A549 treated with CORT108297 at 1 μM for 4 hours (cell line): ENCODE measurements at places on chromosomes 1 and 21. TPM values are rescaled to one million over a fixed set of nuclear protein-coding genes. Genes with fewer than 3 reads are reported as not detected.

GJB4 gene
- total RNA-seq = 0.07 to 0.13 TPM (median 0.10 TPM) in 4 of 5 replicates, not detected in the other

CYYR1 gene
- total RNA-seq = not detected in 5 replicates

ANGPTL1 gene
- 0.09 TPM in 1 of 5 replicates, not detected in the others for total RNA-seq

S100A7A gene
- total RNA-seq = not detected in 5 replicates

SLC45A1 gene
- 3.2 to 6.1 TPM (median 5.1 TPM) in 5 replicates for total RNA-seq

MAEL gene
- not detected in 5 replicates for total RNA-seq

PTGFR gene
- total RNA-seq = not detected in 5 replicates

DIO1 gene
- total RNA-seq = 0.09 TPM in 1 of 5 replicates, not detected in the others

AADACL3 gene
- total RNA-seq = not detected in 5 replicates
